Daoy (cell line): ENCODE measurements at places on chromosomes 11 and 22. TPM values are rescaled to one million over a fixed set of nuclear protein-coding genes. Genes with fewer than 3 reads are reported as not detected.

DNA sequence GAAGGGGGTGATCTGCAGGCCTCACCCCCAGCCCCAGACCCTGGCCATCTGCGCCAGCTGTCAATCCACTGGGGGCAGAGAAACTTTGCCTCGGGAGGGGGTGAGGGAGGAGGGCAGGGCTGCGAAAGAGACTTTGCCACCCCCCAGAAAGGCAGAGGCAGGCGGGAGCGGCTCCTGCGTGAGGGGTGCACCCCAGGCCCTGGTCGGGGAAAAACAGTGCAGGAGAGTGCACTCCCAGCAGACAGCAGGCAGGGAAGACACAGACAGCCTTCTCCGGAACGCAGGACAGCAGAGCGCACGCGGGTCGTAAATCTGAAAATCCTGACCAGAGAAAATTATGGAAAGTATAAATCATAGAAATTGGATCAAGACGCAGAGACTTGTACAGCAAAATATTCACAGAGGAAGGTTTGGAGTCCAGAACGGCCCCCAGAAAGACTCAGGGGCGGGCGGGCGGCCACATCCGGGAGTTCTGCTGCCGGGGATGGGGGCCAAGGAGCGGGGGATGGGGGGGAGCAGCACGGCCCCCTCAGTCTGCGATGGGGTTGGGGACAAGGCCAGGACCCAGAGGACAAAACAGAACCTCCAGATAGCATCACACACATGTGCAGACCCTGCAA lies 8.0 kb upstream of the MRPL23 start:
- no peak for DNase-seq

DNA sequence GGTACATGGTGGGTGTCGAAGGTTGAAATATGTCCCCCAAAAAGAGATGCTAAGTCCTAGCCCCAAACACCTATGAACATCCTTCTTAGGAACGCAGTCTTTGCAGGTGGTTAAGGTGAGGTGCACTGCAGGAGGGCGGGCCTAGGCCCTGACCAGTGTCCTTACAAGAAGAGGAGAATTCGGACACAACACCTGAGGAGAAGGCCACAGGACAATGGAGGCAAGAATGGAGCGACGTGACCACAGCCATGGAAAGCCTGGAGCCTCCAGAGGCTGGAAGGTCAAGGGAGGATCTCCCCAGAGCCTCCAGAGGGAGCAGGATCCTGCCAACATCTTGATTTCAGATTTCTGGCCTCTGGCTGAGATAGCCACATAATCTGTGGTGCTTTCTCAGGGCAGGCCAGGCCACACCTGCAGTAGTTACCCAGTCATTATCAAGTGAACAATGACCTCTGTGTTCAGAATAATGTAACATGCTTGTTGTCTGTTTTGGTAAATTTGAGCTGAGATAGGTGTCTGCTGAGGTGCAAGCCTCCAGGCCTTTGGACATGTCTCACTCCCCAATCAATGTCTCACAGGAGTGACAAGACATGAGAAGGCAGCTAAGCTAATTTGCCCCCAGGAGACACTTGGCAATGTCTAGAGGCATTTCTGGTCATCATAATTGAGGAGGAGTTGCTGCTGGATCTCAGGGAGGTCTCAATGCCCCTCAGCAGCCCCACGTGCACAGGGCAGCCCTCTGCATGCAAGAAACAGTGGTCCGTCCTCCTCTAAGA lies 498.9 kb downstream of the BRD1 start:
- DNase-seq = no peak

DNA sequence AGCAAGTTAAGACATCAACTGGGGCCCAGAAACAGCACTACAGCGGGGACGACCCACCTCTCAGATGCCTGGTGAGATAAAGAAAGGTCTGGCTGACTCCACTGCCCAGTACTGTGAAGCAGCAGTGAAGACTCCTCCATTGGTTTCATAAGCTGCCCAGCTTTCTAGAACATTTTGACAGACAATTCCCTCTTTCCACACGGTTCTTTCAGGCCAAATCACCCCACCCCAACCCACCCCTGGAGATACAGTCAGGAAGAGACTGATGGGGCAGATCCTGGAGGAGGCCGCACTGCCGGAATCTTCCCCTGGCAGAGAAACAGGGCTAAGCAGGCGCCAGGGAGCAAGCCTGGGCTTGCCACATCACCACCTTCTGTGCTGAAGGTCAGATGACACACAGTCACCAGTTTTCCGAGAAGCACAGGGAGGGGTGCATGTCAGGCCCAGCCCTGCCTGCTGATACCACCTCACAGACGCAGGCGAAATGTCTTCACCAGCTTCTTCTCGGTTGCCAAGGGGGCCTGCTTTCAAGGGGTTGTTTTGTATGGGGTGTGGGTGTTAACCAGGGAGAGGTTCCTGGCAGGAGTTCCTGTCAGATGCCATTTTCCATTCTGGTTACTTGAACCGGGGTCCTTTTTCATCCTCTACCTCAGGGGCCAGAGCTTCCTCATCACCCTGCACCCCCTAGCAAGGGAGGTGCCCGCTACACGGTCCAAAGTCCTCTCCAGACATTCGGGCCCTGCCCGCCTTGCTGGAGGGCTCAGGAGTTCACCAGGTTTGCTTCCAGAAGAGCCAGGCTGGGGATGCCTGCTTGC lies 1.4 kb upstream of the NEAT1 start:
- DNase-seq = peak; percentile 96

DNA sequence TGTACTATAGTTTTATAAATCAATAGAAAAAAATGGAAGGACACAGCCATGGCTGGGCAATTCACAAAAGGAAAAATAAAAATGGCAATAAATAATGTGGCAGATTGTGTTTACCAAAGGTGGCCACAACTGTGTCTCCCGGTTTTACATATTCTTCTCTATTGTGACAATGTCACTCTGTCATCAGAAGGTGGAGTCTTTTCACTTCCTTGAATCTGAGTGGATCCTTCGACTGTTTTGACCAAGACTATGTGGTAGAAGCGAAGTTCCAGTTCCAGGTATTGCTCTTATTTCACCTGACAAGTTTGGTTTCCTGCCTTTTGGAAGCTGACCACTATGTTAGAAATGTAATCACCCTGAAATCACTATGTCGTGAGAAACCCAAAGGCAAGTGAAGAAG lies 31.0 kb upstream of the HSD17B12 start:
- no peak for DNase-seq

- DNase-seq = peak; percentile 49
These were observed 93.2 kb upstream of the FAT3 start for GRCh38 chr11:92131289-92131865.

DNA sequence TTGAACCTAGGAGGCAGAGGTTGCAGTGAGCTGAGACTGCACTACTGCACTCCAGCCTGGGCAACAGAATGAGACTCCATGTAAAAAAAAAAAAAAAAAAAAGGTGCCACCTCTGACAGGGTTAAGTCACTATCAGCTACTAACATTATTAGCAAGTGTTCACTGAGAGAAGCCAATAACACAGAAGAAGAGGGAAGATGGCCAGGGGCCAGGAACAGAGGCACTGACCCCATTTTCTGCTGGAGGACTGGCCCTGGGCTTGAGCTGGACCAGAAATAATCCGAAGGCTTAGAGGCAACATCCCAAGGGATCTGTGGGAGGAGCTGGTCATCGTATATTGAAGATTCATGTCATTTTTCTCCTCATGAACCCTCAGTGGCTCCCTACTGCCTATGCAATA lies 5.0 kb downstream of the SLC5A1 start:
- DNase-seq = no peak

DNA sequence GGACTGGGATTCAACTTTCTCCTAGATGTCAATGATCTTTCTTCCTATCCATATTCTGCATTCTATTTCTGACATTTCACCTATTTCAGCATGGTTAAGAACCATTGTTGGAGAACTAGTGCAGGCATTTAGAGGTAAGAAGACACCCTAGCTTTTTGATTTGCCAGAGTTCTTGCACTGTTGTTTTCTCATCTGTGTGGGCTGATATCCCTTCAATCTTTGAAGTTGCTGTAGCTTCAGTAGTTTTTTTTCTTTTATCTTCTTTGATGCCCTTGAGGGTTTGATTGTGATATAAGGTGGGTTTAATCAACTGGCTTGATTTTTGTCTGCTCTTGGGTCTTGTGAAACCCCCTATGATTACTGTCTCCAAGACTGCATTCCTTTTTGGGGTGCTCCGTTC lies 502.1 kb downstream of the ETS1 start:
- no peak for DNase-seq

DNA sequence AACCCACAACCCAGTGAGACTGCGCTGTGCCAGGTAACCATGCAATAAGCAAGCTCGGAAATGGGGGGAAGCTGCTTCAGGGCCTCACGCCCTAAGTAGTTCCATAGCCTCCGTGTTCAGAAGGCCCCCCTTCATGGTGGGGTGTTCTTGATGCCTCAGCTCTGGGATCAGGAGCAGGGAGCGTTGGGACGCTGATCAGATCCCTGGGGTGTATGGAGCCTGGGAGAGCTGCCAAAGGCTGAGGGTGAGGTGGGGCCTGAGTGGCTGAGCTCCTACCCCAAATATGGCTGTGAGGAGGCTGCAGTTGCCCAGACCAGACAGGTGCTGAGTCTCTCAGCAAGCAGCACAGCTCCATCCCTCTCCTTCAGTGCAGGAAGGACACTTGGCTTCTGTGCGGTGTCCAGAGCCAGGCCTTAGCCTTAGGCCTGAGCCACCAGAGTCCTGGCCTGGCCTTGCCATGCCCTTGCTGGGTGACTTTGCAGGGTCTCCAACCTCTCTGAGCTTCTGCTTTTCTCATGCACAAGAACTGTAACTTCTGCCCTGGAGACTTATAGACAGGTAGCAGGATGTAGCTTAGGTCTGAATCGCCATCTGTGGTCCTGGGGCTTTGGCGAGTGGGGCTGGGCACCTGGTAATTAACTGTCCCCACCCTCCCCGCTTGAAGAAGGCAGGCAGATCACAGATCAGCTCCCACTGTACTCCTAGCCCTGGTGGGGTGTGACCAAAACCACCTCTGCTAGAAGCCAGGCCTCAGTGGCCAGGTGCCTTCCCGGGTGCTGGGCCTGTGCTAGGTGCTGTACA lies 5.3 kb downstream of the MMP11 start:
- no peak for DNase-seq

DNA sequence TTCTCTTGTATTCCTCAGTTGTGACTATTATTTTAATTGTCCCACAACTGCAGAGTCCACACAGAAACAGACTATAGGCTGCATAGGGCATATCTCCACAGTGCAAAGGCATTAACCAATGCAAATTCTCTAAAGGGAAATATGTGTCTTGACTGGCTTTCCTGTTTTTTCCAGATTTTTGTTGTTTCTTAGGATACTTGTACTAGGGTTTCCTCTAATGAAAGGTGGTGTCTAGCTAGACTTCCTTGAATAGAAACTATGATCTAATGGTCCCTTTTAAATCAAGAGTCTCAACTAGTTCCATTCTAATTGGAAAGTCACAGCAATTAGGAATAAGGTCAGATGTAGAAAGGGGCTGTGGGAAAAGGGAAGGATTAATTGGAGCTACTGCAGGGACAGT lies 37.6 kb downstream of the SLC36A4 start:
- no peak for DNase-seq

DNA sequence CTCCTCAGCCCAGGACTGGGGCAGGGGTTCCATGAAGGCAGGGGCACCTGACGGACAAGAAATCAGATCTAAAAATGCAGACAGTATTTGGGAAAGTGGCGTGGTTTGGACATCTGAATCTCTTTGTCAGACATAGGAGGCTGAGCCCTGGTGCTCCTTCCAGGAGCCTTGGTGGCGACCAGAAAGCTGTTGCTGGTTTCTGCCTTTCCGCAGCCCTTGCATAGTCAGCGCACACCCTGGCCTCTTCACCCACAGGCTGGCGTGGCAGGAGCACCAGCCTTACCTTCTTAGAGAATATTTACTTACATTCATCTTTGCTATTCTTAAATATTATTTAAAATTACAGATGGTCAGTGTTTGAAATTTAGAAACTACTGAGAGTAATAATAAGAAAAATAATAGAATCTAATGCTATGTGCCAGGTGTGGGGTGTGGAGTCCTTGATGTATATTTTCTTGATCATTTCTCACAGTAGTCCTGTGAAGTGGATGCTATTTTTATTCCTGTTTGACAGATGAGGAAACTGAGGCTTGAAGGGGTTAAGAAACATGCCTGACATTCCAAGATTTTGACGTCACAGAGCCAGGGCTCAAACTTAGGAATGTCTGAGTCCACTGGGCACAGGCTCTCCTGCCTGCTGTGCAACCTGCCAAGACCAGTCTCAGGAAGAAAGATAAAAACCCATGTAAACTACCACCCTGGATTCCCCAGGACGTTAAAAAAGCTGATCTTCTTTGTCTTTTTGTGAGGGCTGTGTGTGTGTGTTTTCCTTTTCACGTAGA lies 51.6 kb downstream of the TBC1D22A start:
- no peak for DNase-seq

- peak; percentile 61 for DNase-seq
These were observed 11.9 kb downstream of the HOATZ start for GRCh38 chr11:111526501-111526900.

GRCh38 chr11:124674571-124674970 lies 867 bp downstream of the SPA17 start:
- no peak for DNase-seq

DNA sequence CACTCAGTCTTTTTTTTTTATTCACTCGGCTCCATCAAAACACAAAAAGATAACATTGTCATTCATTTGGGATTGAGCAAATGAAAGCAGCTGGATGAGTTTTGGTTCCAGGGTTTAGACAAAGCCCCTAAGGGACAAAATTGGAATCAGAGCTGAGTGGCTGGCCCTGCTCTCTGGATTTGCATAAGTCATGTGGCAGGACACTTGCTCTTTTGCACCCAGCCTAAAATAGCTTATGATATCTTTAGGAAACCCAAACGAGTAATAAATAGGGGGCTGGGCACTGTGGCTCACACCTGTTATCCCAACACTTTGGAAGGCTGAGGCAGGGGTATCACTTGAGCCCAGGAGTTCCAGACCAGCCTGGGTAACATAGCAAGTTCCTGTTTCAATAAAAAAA lies 11.0 kb upstream of the TMEM121B start:
- DNase-seq = no peak

DNA sequence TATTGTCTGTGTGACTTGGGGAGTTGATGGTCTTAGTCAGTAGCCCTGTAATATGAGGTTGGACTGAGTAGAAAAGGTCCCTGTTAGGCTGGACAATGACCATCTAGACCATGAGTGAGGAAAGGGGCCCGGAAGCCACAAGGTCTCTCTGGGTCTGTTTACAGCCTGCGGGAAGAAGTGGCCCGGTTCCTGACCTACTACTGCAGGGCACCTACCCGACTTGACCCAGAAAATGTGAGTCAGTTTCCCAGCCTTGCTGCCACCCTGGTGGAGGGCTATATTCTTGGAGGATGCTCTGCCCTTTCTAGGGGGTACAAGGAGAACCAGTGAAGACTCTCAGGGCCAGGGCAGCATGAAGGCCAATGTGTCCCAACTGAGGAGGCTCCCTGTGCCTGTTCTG lies 3.4 kb downstream of the ACCSL start:
- DNase-seq = no peak

- no peak for DNase-seq
These were observed 2.4 kb upstream of the FGF3 start for GRCh38 chr11:69821511-69822040.

The ACTN3 gene
- not detected in 2 replicates for total RNA-seq

The MS4A2 gene
- not detected in 2 replicates for total RNA-seq

The BRSK2 gene
- total RNA-seq = 0.17 TPM in 1 of 2 replicates, not detected in the other

The DMC1 gene
- total RNA-seq = 0.06 TPM in 1 of 2 replicates, not detected in the other

The OR8A1 gene
- total RNA-seq = not detected in 2 replicates

The LMF2 gene
- 13.9 and 25.4 TPM in 2 replicates for total RNA-seq

The TUBA8 gene
- 3.3 TPM in 1 of 2 replicates, not detected in the other for total RNA-seq

The F2 gene
- total RNA-seq = not detected in 2 replicates

The SLC22A8 gene
- not detected in 2 replicates for total RNA-seq

The CHCHD10 gene
- 3.5 and 31.6 TPM in 2 replicates for total RNA-seq

The PKNOX2 gene
- total RNA-seq = 0.54 and 1.4 TPM in 2 replicates
